ENCODE measurements at places on chromosomes 5 and 9.

DNA sequence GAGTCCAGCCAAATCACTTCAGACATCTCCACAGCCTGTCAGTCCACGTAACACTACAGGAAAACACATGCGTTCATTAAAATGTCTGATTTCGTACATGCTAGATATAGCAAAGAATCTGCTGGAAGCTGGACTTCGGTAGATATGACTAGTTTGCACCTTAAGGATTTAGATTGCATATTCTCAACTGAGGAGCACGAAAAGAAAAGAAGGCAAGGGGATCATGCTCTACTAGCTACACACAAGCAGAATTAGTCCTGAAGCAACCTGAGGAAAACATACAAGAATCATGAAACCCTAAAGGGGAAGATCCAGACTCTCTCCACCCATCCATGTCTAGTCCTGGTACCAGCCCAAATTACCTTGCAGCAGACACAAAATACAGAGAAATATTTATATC, 36.1 kb upstream of the SSBP2 start:
- no peak for DNase-seq

DNA sequence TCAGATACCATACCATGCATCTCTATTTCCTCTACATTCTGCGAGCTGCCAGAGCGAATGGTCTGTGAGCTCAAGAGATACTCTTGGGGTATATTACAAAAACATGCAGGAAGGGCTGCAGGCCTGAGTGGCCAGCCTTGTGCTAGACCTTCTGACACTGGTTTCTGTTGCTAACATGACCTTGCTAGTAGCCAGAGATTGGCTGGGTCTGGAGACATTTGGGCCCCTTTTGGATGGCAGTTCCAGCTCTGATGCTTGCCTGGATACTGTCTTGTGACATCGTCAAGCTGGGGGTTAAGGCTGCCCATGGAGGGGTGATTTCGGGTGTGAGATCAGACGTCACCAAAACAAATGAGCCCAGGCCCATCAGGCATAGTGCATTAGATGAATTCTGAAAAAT, 56.1 kb upstream of the FSTL4 start:
- no peak for DNase-seq

DNA sequence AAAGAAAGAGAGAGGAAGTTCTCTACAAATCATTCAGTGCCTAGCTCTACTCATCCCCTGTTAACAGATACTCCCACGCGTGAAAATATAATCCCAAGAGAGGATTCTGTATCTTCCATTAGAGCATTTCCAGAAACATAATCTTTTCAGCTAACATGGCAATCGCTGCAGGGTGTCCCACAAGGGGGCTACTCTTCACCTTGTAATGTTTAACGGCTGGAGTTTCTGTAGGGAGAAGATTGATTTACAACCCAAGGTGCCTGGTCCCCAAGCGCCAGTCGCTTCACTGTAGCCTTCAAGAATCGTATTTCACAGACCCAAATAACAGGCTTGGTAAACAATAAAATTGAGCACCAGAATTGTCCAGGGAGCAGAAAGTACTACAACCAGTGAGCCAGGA, 318.7 kb downstream of the TLE1 start:
- DNase-seq, result no peak

DNA sequence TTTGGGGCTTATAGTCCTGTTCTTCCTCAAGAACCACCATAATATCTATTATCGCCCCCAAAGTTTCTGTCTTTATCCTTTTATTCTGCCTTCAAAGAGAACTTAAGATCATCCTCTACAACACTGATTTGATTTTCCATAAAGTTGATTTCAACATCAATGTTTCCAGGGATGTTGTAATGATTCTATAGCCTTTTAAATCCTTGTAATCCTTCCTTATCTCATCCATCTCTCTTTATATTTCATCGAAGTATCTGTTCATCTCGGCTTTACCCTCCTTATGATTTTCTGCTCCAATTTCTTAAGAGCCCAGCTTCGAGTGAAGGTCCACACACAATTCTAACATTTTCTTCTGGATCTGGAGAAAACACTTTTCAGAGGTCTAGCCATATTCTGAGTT, 218.4 kb downstream of the CDK5RAP2 start:
- no peak for DNase-seq

- DNase-seq, result no peak
These were observed 428.2 kb downstream of the IRX1 start for GRCh38 chr5:4023753-4024335.

- DNase-seq, result no peak
These were observed 1.0 kb downstream of the CSNK1A1 start for GRCh38 chr5:149550268-149550583.

GRCh38 chr9:95373069-95373681, 55.7 kb upstream of the FANCC start:
- DNase-seq, result no peak

DNA sequence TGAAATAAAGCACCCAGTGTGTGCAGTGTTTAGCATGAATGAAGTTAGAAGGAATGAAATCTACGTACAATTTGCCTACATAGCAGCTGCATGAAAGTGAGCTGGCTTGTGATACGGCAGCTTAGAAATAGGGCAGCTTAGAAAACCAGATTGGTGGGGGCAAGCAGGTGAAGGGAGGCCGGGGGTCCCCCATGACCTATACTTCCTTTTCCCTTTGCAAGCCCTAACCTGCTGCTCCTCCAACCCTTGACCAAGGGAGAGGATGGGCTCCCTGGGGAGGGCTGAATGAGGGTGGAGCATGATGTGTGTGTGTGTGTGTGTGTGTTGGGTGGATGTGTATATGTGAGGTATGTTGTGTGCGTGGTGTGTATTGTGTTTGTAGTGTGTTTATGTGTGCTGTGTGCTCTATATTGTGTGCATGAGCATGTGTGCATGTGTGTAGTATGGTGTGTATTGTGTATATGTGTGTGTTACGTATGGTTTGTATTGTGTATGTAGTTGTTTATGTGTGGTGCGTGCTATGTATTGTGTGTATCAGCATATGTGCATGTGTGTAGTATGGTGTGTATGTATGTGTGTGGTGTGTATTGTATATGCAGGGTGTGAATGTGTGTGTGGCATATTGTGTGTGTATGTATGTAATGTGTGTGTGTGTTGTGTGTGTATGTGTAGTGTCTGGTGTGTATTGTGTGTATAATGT, 72.1 kb downstream of the TENT4A start:
- DNase-seq, result no peak

- no peak for DNase-seq
These were observed 6.0 kb downstream of the UBQLN1 start for GRCh38 chr9:83701769-83702168.

DNA sequence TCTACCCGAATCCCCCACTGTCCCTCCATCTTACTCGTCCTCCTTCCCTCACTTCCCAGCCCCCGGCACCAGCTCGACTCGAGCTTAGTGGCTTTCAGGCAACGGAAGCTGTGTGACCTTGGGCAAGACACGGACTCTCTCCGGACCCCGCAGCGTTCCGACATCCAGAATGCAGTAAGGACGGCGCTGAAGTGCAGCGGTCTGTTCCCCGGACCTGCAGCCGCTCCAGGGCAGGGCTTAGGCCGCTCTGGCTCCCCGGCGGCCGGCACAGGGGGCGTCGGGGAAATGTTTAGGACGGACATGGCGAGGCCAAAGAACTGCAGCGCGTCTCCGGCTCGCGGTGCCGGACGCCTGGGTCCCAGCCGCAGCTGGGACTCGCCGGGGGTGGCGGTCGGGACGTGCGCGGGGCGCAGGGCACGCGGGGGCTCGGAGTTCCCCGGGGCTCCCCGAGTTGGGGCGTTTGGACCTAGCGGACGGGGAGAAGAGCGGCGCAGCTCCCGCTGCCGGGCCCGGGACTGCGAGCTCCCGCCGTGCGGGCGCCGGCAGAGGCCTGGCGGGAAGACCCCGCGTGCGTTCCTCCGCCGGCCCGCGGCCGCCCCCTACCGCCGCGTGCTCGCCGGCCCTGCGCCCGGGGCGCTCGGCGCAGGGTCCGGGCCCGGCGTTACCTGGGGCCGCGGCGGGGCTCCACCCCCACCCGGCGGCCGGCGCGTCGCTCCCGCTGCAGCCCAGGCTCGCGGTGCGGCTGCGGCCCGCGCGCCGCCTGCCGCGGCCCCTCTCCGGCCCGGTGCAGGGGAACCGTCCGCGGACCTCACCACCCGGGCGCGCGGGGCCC, 5.6 kb upstream of the RNF44 start:
- DNase-seq, result no peak

GRCh38 chr5:129367883-129368282, 92.2 kb upstream of the ADAMTS19 start:
- no peak for DNase-seq

GRCh38 chr9:91089405-91090129, 272.2 kb downstream of the AUH start:
- no peak for DNase-seq

GRCh38 chr9:127384901-127385300, 12.1 kb upstream of the SLC2A8 start:
- DNase-seq, result no peak
